ENCODE measurements at places on chromosomes 1 and 21. TPM values are rescaled to one million over a fixed set of nuclear protein-coding genes. Genes with fewer than 3 reads are reported as not detected.

MAP1LC3C gene
- not detected for total RNA-seq

DNA sequence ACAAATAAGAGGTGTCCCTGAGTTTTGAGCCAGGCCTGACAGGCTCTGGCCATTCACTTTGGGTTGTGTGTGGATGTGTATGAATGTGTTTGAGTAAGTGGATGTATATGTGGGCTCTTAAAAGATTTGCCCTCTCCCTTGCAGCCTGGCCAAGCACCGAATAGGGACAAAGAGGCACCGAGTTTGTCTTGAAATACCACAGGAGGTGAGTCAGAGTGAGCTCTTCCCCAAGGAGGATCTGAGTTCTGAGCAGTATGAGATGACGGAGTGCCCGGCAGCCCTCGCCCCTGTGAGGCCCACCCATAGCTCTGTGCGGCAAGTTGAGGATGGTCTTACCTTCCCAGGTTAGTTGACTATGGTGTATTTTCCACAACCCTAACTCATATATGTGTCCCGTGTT, 19.0 kb downstream of the KDM4A start:
- DNase-seq: no peak
- no peak overlapping the region for H3K4me3 ChIP-seq
- H3K4me1 ChIP-seq: peaks cover 13% of the 10 kb centered on the region
- peaks cover 58% of the 10 kb centered on the region for H3K36me3 ChIP-seq

FAM229A gene
- 14.0 TPM for total RNA-seq

GMEB1 gene
- 19.6 TPM for total RNA-seq

DNA sequence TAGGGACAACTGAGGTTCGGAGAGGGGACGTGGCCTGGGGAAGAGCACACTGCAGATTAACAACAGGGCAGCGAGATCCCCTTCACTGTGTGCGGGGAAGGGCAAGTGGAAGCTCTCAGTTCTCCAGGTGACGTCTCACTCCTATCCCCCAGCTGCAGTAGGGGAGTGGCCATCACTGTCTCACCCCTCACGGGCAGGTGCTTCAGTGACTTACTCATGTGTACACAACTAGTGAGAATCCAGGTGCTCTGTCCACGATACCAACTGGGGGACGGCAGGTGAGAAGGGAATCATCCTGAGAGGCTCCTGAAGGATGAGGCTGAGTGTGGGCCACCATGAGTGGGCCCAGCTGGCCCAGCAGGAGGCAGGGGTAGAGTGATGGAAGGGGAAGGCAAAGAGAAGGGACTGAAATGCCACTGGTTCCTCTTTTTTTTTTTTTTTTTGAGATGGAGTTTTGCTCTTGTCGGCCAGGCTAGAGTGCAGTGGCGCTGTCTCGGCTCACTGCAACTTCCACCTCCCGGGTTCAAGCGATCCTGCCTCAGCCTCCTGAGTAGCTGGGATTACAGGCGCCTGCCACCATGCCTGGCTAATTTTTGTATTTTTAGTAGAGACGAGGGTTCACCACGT, 25.9 kb downstream of the RHBG start:
- no peak for DNase-seq
- H3K4me1 ChIP-seq: peaks cover 5% of the 10 kb centered on the region
- no peak overlapping the region for H3K4me3 ChIP-seq
- H3K36me3 ChIP-seq: no peaks in the 10 kb centered on the region
- H3K27me3 ChIP-seq: peaks cover 25% of the 10 kb centered on the region

SELE gene
- total RNA-seq: not detected

DNA sequence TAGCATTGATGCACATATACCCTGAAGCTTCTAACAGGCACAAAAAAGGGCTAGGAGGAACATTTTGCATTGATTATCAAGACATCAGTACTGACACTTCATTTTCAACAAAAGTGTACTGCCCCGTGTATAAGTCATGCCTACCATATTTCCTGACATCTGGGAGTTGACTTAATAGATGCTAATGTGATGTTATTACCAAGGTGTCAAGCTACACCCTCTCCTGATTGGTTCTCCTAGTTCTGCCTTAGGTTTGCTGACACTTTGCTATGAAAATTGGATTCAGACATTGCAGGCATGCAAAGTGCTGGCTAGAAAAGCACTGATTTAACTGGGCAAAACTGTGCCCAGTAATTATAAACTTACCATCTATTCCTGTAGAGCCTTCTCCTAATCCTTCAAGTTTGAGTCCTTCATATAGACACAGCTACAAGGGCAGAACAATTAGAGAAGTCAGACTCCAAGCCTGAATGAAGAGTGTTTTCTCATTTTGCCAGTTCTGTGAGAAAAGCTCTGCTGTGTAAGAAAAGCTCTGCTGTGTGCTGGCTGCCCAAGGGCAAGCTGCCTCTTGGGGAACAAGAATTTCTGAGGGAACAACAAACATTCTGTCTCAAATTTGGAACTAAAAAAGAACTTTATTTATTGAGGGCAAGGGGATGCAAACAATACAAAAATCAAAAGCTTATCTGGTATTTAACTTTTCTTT, 11.2 kb downstream of the S100A10 start:
- no peak overlapping the region for H3K4me3 ChIP-seq
- H3K27me3 ChIP-seq: peaks cover 4% of the 10 kb centered on the region
- H3K36me3 ChIP-seq: peaks cover 19% of the 10 kb centered on the region
- DNase-seq: no peak

- H3K4me3 ChIP-seq: peak overlapping the region; percentile 81
- DNase-seq: no peak
- H3K36me3 ChIP-seq: no peaks in the 10 kb centered on the region
- peaks cover 86% of the 10 kb centered on the region for H3K4me1 ChIP-seq
- no peak overlapping the region for H3K27ac ChIP-seq
Measured at GRCh38 chr1:203274603-203275381, 30.5 kb upstream of the BTG2 start.

CD2 gene
- 232 TPM for total RNA-seq

TTLL10 gene
- total RNA-seq: not detected

DNA sequence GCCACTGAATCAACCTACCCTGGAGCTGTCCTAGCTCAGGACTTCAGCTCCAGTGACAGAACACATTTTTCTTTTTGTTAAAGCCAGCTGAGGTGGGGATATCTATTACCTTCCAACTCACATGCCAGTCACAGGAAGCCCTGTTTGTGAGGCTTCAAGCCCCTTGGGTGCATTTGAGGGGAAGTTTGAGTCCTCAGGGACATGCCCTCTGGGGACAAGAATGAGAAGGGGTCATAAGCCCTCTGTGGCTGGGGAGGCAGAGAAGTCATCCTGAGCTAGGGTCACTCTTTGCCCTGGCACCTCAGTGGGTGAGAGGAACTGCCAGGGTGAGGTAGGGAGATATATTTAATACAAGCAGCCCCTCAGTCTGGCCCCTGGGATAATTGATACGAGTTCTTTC, 33.5 kb upstream of the CLDN14 start:
- no peaks in the 10 kb centered on the region for H3K36me3 ChIP-seq
- peaks cover 14% of the 10 kb centered on the region for H3K27me3 ChIP-seq
- H3K4me3 ChIP-seq: no peak overlapping the region
- peaks cover 10% of the 10 kb centered on the region for H3K4me1 ChIP-seq
- no peak overlapping the region for H3K27ac ChIP-seq

- peak; percentile 58 for DNase-seq
- H3K4me1 ChIP-seq: peaks cover 57% of the 10 kb centered on the region
- H3K36me3 ChIP-seq: peaks cover 2% of the 10 kb centered on the region
Measured at GRCh38 chr1:204493984-204494280, 673 bp downstream of the PIK3C2B start.

- H3K4me3 ChIP-seq: no peak overlapping the region
- H3K27ac ChIP-seq: no peak overlapping the region
- H3K27me3 ChIP-seq: no peaks in the 10 kb centered on the region
- no peaks in the 10 kb centered on the region for H3K36me3 ChIP-seq
- DNase-seq: no peak
Measured at GRCh38 chr1:239044829-239045228, 341.5 kb upstream of the CHRM3 start.

PRAMEF5 gene
- total RNA-seq: not detected

- DNase-seq: no peak
- no peak overlapping the region for H3K4me3 ChIP-seq
- H3K36me3 ChIP-seq: no peaks in the 10 kb centered on the region
- H3K27me3 ChIP-seq: peaks cover 81% of the 10 kb centered on the region
- peaks cover 20% of the 10 kb centered on the region for H3K4me1 ChIP-seq
- no peak overlapping the region for H3K27ac ChIP-seq
Measured at GRCh38 chr1:20371411-20371810, 80.7 kb downstream of the VWA5B1 start.

- no peaks in the 10 kb centered on the region for H3K27me3 ChIP-seq
- no peak overlapping the region for H3K27ac ChIP-seq
- DNase-seq: no peak
- H3K4me1 ChIP-seq: no peaks in the 10 kb centered on the region
- peak overlapping the region; percentile 10 for H3K4me3 ChIP-seq
Measured at GRCh38 chr1:186050360-186050759, 316.2 kb downstream of the HMCN1 start.

GRCh38 chr1:209855623-209856022, 27.9 kb downstream of the UTP25 start:
- H3K27ac ChIP-seq: no peak overlapping the region
- DNase-seq: no peak
- H3K4me1 ChIP-seq: no peaks in the 10 kb centered on the region
- no peak overlapping the region for H3K4me3 ChIP-seq
- H3K27me3 ChIP-seq: no peaks in the 10 kb centered on the region
- peaks cover 4% of the 10 kb centered on the region for H3K36me3 ChIP-seq

DNA sequence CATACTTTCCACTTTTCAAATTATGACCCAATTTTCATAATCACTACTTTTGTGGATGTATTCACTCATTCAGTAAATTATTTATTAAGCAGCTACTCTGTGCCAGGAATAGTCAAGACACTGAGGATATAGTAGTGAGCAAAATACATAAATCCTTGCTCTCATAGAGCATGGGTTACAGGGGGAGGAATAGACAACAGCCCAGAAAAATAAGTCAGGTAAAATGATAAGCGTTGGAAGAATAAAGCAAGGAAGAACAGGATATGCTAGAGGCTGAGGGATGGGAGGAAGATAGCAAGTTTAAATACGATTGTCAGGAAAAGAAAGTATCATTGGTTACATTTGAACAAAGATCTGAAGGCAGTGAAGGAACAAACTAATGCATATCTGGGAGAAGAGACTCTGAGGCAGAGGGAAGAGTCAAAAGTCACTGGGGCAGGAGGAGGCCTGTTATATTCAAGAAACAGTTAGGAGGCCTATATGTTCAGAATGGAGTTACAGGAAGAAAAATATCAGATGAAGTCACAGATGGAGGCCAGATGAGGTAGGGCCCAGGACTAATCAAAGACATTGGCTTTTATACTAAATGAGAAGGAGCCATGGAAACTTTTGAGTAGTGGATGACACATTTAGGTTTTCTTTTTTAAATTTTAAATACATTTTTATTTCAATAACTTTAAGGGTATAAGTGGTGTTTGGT, 42.9 kb downstream of the SEC22B start:
- no peaks in the 10 kb centered on the region for H3K4me1 ChIP-seq
- H3K36me3 ChIP-seq: no peaks in the 10 kb centered on the region
- no peak for DNase-seq
- no peak overlapping the region for H3K4me3 ChIP-seq
- H3K27me3 ChIP-seq: no peaks in the 10 kb centered on the region

CFAP57 gene
- 0.76 TPM for total RNA-seq

DNA sequence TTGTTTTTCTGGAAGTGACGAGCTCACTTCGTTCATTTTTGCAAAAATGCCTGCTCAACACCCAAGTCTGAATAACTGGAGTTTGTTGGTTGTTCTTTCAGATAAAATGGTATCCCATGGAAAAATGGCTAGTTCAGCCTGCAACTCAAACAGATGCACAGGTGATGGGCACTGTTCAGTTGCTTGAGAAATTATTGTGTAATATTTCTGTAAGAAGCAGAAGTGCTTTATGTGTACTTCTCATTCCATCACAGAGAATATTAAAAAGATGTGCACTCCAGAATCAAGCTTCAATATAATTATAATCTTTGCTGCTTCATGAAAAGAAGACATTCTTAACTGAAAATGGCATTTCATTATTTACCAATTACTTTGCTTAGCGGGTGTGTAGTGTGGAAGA, 9.1 kb downstream of the SYT2 start:
- no peak for DNase-seq
- peaks cover 37% of the 10 kb centered on the region for H3K27me3 ChIP-seq
- H3K27ac ChIP-seq: no peak overlapping the region
- H3K36me3 ChIP-seq: no peaks in the 10 kb centered on the region
- H3K4me3 ChIP-seq: no peak overlapping the region
- no peaks in the 10 kb centered on the region for H3K4me1 ChIP-seq

DNA sequence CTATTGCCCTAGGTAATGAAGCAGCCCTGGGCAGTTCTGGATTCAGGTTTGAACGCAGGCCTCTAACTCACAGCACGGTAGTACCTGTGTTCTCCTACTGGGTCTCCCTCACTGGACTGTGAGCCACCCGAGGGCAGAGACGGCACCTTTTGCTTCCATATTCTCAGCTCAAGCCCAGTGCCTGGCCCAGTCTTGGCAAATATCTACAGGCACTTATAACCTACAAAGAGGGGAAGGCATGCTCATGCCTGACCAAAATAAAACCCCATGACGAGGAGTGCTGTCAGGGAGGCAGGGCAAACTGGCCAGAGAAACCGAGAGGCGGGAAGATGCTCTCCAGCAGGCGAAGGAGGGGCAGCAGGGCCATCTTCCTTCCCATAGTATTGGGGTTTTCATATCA, 91.1 kb downstream of the DDX20 start:
- H3K27me3 ChIP-seq: peaks cover 33% of the 10 kb centered on the region
- H3K36me3 ChIP-seq: no peaks in the 10 kb centered on the region
- DNase-seq: no peak
- H3K27ac ChIP-seq: no peak overlapping the region
- H3K4me3 ChIP-seq: no peak overlapping the region

- H3K27me3 ChIP-seq: peaks cover 15% of the 10 kb centered on the region
- no peak for DNase-seq
- H3K4me1 ChIP-seq: no peaks in the 10 kb centered on the region
- no peak overlapping the region for H3K4me3 ChIP-seq
- no peaks in the 10 kb centered on the region for H3K36me3 ChIP-seq
Measured at GRCh38 chr1:93774707-93775106, 93.1 kb upstream of the BCAR3 start.

DNA sequence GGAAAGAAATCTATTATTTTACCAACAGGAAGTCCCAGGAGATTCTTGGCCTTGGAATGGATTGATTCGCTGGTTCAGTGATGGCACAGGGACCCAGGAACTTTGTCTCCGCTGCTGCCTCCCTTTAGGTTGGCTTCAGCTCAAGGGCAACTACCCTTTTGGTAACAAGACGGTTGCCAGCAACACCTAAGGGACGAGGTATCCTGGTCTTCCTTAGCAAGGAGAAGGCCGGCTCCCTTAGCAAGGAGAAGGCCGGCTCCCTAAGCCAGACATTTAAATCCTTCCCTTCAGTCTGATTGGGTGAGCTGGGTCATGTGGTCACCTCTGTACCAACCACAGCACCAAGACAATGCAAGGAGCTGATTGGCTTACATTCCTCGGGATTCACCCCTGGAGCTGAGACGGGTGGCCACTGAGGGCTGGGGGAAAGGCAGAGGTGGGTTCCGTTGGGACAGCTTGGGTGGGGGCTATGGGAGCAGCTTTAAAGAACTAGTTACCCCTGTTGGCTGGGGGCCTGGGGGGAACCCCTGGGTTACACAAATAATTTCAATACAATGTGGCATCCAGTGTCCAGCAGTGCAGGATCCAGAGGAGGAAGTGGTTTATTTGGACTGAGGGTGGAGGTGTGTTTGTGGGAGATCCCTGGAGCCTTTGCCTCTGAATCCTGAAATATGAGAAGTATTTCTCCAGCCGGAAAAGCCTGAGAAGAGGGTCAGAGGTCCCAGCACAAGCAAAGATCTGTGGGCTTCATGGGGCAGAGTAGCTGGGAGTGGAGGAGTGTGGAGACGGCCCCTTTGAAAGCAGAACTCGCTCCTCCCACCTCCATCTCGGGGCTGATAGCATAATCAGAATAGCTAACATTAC, 20.7 kb upstream of the CLIC4 start:
- H3K27ac ChIP-seq: no peak overlapping the region

GRCh38 chr1:229941160-229941559, 125.9 kb upstream of the GALNT2 start:
- no peaks in the 10 kb centered on the region for H3K4me1 ChIP-seq
- no peak overlapping the region for H3K27ac ChIP-seq
- DNase-seq: no peak

NBPF10 gene
- 2.3 TPM for total RNA-seq

All from activated T-cell treated with anti-CD3 and anti-CD28 coated beads, Interleukin-2, amount 50 U/mL, for 72 hours (primary cell).